ENCODE measurements at places on chromosomes 13 and 19. TPM values are rescaled to one million over a fixed set of nuclear protein-coding genes. Genes with fewer than 3 reads are reported as not detected.

Gene NPAS1
- 0.20 TPM for total RNA-seq

DNA sequence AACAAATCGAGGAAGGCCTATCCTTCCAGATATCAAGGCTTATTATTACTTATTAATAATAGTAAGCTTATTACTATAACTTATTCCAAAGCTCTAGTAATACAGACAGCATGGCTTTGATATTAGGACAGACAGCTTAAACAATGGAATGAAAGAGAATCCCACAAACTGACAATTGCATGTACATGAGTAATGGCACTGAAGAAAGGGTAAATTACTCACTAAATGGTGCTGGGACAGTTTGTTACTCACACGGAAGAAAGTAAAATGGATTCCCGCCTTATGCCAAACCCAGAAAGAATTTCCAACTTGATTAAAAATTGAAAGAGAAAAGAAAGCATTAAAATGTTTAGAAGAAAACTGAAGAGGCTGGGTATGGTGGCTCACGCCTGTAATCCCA, 60.3 kb downstream of the MIPEP start:
- no peak overlapping the region for H3K27ac ChIP-seq
- no peak overlapping the region for H3K4me3 ChIP-seq
- DNase-seq, result no peak
- no peaks in the 10 kb centered on the region for H3K4me1 ChIP-seq
- H3K27me3 ChIP-seq, result no peaks in the 10 kb centered on the region

Gene RPS28
- total RNA-seq, result 312 TPM

Gene ZNF492
- not detected for total RNA-seq

DNA sequence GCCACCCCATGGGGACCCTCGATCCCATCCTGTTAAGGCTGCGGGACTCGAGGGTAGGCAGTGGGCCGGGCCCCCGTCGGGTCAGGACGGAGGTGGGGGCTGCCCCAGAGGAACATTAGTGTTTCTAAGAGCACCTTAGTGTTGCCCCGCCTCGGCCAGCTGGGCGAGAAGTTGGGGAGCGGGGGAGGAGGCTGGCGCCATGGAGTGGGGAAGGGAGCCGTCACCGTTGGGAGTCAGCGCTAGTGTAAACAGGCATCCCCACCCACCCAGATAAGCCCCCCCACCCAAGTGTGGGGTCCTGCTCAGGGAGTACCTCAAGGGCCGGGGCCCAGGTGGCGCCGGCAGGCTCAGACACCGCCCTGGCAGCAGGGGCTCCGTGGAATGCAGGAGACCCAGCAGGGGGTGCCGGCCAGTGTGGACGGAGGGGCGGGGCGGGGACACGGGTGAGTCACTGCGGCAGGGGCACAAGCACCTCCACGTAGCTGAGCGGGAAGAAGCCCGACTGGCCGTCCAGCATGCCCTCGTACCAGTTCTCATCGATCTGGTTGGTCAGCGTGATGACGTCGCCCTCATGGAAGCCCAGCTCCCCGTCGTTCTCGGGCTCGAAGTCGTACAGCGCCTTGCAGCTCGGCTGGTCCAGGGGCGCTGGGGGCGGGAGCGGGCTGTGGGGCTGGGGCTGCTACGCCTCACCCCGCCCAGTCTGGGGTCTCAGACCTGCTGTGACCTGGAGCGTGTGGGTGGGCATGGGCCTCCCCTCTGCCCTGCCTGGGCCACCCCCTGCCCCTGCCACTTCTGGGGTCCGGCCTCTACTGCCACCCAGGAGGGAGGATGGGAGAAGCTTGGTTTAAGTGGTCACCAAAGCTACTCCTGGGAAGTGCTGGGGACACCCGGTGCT, 18.0 kb downstream of the MPND start:
- peak; percentile 48 for DNase-seq
- no peak overlapping the region for H3K4me3 ChIP-seq
- H3K4me1 ChIP-seq, result peaks cover 20% of the 10 kb centered on the region
- no peaks in the 10 kb centered on the region for H3K36me3 ChIP-seq
